G401 (cell line): ENCODE measurements at places on chromosomes 5 and 9.

- no peak for DNase-seq
Measured at GRCh38 chr9:107453479-107453878, 36.1 kb downstream of the KLF4 start.

- no peak for DNase-seq
Measured at GRCh38 chr5:169886033-169886432, 94.3 kb downstream of the INSYN2B start.

- DNase-seq, result no peak
Measured at GRCh38 chr5:56406221-56406620, 173.1 kb upstream of the ANKRD55 start.

DNA sequence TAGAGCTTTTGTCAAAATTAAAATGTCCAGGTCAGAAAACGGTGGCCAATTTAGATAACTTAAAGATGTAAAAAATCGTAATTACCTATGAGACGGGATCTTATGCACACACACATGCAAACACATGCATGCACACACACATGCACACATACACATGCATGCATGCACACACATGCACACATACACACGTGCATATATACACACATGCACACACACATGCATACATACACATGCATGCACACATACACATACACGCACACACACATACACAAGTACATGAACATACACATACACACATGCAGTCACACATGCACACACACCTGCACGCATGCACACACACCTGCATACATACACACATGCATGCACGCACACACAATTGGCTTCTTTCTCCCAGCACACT lies 362.0 kb downstream of the IRX1 start:
- no peak for DNase-seq

DNA sequence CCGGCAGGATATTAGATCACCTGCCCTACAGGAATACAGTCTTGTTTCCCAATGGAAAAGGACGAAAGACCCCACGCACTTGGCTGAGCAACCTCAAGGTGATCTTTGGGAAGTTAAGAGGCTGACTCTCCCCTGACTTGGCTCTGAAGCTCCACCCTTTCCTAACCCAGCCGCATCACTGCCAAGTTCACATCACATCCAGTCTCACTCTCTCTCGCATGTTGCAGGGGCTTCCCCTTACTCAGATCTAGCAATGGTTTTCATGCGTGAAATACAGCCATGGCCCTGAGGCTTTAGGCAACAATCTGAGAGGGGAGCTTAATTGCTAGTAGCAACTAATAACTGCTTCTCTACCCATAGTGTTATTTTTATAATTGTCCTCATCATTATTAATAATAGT lies 211.6 kb downstream of the DOCK8 start:
- DNase-seq, result no peak

GRCh38 chr5:173020643-173021042 lies 35.5 kb upstream of the CREBRF start:
- peak; percentile 61 for DNase-seq

DNA sequence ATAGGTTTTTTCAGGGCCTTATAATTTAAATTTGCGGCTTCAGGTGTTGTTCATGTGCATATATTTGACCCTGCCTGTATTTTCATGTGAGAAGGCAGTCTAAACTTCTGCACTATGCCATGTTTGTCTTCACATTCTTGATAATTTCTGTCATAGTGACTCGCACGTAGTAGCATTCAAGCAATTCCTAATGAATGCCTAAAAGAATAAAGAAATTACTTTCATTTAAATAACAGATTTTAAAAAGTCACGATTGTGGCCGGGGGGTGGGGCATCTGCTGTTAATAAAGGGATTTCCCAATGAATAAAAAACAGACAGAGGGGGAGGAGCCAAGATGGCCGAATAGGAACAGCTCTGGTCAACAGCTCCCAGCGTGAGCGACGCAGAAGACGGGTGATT lies 318.0 kb downstream of the ADAMTS6 start:
- no peak for DNase-seq

- DNase-seq, result no peak
Measured at GRCh38 chr5:140627972-140628371, 5.0 kb downstream of the CD14 start.

DNA sequence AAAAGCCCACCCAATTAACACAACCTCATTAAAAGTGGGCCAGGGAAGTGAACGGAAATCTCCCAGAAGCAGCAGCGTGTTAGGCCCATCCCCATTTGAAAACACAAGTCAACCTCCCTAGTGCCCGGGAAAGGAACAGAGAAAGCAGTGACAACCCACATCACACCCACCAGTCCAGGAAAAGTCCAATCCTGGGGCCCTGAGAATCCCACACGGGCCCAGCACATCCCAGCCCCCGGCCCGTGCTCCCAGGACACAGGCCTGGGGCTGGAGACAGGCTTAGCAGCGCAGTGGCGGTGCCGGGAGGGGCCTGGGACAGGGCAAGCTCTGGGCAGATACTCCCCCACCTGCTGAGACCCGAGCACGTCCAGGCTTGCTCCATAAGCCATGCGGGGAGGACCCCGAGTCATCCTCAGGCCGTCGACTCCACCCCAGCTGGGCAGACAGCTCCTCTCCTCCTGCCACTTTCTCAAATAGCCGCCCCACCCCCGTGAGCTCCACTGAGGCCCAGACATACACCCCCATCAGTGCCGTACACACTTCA lies 101.0 kb downstream of the KCNT1 start:
- DNase-seq, result no peak

GRCh38 chr9:70421272-70422180 lies 7.1 kb upstream of the KLF9 start:
- DNase-seq, result peak; percentile 96

- peak; percentile 29 for DNase-seq
Measured at GRCh38 chr5:67246546-67247268, 50.1 kb upstream of the CD180 start.

DNA sequence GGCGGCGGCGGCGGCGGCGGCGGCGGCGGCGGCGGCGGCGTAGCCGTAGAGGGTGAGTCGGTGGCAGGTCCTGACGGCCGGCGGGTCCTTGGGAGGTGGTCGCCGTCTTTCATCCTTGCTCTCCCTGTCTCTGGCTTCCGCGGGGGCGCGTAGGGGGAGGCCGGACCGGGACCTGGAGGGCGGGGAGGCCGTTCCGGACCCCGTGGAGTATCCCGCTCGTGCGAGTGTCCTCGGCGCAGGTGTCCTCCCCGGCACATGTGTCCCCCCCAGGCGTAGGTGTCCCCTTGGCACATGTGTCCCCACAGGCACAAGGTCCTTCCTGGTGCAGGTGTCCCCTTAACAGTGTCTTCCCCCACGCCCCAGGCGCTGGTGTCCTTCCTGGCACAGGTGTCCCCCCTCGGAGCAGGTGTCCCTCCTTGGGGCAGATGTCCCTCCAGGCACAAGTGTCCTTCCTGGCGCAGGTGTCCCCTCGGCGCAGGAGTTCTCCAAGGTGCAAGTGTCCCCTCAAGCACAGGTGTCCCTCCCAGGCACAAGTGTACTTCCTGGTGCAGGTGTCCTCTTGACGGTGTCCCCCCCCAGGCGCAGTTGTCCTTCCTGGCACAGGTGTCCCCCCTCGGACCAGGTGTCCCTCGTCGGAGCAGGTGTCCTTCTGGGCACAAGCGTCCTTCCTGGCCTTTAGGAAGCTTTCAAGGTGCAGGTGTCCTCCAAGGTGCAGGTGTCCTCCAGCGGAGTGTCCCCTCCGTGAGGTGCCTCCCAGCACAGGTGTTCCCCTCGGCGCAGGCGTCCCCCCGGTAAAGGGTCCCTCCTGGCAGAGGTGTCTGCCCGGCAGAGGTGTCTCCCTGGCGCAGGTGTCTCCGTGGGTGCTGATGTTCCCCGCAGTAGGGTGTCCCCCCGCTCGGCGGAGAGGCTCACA lies 519 bp downstream of the EXOC3 start:
- DNase-seq, result peak; percentile 22

DNA sequence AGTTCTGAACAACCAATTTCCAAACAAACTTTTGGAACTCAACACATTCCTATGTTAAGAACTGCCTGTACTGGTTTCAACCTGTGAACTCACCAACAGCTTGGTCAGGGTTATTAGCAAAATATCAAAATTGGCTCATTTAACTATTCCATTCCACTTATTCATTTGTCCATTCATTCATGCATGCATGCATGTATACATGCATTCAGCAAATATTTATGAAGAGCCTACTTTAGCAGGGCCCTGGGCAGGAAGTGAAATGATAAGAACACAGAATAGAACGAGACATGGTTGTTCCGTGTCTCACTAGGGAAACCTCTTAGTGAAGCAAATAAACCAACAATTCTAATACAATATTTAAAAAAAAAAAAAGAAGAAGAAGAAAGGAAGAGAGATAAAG lies 107.4 kb downstream of the GLIS3 start:
- no peak for DNase-seq

DNA sequence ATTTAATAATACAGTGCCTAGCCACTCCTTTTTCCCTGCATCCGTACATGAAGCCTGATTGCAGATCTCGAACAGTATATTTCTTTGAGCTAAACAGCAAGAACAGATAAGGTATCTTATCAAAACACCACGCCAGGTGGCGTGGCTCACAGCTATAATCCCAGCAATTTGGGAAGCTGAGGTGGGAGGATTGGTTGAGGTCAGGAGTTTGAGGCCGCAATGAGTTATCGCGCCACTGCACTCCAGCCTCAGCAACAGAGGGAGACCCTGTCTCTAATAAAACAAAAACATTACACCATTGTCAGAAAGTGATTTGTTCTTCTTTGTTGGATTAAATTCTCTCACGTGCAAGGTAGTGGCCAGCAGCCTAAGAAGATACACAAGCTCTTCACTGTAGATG lies 291.2 kb upstream of the DMRT1 start:
- DNase-seq, result no peak

DNA sequence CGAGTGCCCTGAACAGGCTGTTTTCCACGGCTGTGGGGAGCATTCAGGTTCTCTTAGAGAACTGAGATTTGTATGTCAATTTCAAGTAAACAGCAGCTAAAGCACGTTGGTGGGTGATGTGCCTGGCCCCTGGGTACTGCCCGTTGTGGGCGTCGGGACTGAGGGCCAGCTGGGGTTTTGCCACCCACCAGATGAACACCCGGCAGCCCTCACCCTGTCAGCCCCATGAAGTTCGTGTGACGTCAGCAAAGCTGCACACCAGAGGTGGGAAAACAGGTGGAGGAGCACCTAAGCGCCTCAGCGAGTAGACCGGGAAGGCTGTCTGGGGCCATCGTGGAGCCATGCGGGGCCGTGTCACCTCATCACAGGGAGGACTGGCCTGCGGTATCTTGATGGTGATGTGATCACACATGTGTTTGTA lies 9.2 kb downstream of the CEP72 start:
- DNase-seq, result no peak

GRCh38 chr9:131981116-131981776 lies 98.4 kb downstream of the MED27 start:
- DNase-seq, result no peak

- DNase-seq, result no peak
Measured at GRCh38 chr5:176646707-176647029, 616 bp upstream of the TSPAN17 start.

DNA sequence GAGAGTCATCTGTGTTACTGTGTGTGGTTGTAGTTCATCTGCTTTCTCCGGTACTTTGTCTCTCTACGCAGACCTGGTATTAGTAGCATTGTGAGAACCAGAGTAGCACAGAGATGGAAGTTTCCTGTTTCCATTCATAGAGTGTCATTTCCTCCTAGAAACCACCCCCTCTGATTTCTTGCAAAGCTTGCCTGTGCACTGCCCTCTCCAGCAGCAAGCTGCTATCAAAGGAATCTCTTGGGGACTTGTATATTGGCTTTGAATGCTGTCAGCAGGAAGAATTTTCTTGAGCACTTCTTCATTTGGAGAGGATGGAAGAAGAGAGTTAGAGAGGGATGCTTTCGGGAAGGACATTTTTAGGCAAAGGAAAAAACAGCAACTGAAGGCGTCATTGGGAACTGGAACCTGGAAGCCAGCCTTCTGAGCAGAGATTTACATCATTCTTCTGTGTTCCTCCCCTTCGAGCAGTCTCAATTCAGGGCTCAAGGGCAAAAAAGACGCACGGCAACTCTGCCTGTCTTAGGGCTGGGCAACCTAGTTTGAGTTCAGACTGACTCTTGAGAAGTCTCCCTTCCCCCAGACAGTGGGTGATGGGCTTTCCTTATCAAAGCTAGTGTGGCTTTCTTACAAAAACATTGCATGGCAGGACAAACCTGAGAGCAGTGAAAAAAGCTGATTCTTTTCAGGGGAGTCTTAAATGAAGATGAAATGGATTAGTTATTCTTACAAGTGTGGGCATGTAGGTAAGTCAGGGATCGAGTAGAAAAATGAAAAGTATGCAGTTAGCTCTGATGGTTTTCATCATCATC lies 226.3 kb downstream of the AOPEP start:
- DNase-seq, result no peak

DNA sequence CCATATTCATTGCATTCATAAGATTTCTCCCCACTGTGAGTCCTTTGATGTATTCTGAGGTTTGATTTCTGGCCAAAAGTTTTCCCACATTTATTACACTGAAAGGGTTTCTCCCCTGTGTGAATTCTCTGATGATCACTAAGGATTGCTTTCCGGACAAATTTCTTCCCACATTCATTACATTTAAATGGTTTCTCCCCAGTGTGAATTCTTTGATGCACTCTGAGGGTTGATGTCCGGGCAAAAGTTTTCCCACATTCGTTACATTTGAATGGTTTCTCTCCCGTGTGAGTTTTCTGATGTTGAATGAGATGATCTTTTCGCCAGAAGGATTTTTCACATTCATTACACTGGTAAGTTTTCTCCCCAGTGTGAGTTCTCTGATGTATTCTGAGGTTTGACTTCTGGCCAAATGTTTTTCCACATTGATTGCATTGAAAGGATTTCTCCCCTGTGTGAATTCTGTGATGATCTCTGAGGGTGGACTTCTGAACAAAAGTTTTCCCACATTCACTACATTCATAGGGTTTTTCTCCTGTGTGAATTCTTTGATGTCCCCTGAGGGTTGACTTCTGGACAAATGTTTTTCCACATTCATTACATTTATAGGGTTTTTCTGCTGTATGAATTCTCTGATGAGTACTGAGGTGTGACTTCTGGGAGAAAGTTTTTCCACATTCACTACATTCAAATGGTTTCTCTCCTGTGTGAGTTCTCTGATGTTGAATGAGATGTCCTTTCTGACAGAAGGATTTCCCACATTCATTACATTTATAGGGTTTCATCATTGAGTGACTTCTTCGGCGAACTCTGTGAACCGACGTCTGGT lies 18.8 kb downstream of the ZNF510 start:
- no peak for DNase-seq

DNA sequence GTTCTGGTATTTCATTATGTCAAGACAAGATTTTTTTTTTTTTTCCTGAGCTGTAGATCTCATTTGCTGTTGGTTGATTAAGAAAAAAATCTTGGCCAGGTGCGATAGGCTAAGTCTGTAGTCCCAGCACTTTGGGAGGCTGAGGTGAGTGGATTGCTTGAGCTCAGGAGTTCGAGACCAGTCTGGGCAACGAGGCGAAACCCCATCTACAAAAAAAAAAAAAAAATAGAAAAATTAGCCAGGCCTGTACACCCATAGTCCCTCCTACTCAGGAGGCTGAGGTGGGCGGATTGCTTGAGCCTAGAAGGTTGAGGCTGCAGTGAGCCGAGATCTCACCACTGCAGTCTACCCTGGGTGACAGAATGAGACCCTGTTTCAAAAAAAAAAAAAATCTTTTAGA lies 12.2 kb downstream of the CDC42SE2 start:
- DNase-seq, result no peak
